ENCODE measurements at places on chromosomes 4 and X. TPM values are rescaled to one million over a fixed set of nuclear protein-coding genes. Genes with fewer than 3 reads are reported as not detected.
A peak's percentile ranks its signal among the peaks of the same experiment; 100 is the strongest.

GRCh38 chr4:89356086-89356485, 48.5 kb upstream of the GPRIN3 start:
- no peak for DNase-seq

DNA sequence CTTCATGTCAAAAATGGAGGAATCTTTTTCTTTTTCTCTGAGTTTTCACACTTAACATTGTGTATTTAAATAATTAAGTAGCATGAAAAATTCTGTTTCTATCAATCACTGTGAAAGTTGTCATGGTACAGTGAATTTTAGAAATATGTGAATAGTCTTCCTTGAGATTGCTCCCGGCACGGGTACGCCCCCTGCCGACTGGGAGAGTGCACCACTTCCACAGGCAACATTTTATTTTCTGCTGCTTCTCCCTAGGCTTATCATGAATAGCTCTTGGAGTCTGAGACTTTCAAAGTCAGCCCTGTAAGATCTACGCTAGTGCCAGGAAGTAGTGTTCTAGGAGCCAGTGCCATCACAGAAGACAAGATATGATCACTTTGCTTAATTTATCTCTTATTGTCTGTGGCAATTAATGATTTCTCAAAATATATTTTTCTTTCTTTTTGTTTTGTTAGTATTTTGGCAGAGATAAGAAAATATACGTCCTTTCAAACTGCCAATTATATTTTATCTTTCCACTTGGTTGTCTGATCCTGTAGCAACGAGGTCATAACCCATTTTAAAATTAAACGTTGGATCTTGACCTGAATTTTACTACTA, 763.8 kb upstream of the AADAT start:
- DNase-seq = peak; percentile 7

DNA sequence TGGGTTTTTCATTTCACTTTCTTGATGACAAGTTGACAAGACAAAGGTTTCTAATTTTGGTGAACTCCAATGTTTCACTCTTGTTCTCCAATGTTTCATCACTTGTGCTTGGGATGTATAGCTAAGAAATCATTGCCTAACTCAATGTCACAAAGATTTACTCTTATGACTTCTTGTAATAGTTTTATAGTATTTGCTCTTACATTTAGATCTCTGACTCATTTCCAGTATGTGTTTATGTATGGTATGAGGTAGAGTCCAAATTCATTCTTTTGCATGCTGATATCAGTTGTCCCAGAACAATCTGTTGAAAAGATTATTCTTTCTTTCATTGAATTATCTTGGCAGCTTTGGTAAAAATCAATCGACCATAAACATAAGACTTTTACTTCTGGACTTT, 12.2 kb upstream of the NWD2 start:
- DNase-seq = no peak

Gene CLTRN
- 0.17 TPM for total RNA-seq

Gene TIMP1
- 97.1 TPM for total RNA-seq

DNA sequence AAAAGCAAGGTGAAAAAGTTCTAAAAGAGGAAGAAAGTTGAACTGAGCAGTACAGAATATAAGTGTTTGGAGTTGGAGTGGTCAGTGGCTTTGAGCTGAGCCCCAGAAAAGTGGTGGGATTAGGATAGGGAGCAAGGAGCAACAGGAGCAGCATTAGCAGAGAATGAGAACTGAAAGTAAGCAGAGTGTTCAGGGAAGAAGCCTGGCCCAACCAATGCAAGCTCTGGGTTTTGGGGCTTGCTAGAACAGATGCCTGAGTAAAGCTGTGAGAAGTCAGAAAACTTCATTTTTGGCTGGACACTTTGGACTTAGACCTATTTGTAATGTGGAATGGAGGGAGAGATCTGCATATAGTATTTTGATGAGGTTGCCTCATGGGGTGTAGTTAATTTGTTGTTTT, 17.8 kb downstream of the JADE1 start:
- no peak for DNase-seq

GRCh38 chr4:10623241-10623640, 61.3 kb downstream of the CLNK start:
- no peak for DNase-seq

DNA sequence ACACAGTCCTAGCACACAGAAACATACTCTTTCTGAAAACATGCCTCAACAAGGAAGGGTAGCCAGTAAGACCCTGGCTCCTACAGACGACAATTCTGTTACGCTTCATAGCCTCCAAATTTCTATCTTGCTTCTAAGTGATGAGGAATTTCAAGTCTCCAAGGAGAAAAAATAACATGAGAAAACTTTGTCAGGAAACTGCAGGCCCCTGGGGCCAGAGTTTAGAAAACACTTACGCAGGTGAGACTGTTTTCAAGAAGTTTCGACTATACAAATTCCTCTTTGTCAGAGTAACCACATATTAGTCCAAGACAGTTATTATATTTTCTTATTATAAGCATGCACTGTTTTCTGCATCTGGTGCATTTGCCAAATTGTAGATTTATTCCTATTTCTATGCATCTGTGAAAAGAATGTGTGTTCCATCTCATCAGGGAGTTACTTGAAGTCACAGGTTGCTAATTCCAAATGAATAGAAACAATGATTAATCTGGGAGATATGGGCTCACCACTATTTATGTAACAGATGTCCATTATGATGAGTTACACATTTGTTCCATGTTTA, 30.3 kb upstream of the HCCS start:
- no peak for DNase-seq

Gene MAP7D2
- 0.12 TPM for total RNA-seq

Gene TCEAL6
- total RNA-seq = not detected

GRCh38 chr4:32789026-32789608, 2068.9 kb downstream of the PCDH7 start:
- DNase-seq = no peak

Gene EGF
- not detected for total RNA-seq

GRCh38 chrX:13652850-13653693, at the start of gene TCEANC:
TCEANC (plus strand) TSS chrX:13653141; CDS start chrX:13662509, 9,368 bp downstream.
- peak; percentile 94 for DNase-seq

DNA sequence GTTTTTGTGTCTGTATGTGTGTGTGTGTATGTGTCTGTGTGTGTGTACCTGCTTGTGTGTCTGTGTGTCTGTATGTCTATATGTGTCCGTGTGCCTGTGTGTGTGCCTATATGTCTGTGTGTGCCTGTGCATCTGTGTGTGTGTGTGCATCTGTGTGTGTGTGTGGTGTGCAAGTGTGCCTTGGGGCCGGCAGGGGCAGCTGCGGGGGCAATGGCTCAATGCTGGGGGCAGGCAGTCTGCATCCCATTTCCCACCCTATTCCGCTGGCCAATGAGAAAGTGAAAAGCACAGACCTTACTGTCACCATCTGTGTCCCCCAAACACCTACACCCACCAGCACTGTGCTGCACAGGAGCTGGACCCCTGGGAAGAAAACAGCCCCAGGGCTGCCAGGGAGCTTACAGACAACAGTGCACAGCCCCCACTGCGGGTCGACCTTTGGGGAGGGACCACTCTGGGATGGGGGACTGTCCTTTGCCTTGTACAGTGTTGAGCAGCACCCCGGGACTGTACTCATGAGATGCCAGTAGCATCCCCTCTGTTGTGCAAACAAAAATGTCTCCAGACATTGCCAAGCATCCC, 246.0 kb downstream of the EVC2 start:
- DNase-seq = no peak

- DNase-seq = no peak
These were observed 900.3 kb downstream of the PCDH7 start for GRCh38 chr4:31620476-31620875.

DNA sequence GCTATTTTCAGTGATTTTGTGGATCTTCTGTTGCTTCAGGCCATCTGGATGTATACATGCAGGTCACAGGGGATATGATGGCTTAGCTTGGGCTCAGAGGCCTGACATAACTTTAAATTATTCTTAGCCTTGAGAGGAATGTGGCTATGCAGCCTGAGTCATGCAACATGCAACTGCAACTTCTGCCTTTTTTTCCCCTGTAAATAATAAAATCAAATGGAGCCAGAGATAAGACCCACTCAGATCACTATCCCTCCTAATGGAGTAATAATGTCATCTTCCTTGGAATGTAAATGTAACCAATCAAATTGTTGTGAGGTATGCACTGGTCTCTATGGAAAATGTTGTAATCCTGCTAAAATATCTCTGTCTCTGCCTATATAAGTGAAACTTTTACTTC, 54.9 kb downstream of the MAGEB17 start:
- DNase-seq = no peak

DNA sequence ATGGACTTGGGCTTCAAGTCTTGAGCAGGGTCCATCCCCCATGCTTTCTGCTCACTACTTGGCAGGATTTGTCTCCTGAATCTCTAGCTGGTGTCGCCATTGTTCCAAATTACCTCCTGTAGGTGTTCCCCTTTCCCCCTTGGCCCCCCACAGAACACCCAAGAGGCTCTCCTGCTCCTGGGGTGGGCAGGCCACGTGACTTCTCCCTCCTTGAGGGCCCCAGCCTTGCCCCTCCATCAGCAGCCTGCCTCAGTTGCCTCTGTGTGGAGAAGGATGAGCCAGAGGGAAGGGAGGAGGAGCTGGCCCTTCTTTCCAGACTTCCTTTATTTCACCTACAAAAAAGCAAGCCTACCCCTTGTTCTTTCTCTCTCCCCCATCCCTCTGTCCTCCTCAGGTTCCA, 1.8 kb downstream of the GPR78 start:
- no peak for DNase-seq

Gene DRD5
- total RNA-seq = not detected

Gene ACE2
- total RNA-seq = not detected

DNA sequence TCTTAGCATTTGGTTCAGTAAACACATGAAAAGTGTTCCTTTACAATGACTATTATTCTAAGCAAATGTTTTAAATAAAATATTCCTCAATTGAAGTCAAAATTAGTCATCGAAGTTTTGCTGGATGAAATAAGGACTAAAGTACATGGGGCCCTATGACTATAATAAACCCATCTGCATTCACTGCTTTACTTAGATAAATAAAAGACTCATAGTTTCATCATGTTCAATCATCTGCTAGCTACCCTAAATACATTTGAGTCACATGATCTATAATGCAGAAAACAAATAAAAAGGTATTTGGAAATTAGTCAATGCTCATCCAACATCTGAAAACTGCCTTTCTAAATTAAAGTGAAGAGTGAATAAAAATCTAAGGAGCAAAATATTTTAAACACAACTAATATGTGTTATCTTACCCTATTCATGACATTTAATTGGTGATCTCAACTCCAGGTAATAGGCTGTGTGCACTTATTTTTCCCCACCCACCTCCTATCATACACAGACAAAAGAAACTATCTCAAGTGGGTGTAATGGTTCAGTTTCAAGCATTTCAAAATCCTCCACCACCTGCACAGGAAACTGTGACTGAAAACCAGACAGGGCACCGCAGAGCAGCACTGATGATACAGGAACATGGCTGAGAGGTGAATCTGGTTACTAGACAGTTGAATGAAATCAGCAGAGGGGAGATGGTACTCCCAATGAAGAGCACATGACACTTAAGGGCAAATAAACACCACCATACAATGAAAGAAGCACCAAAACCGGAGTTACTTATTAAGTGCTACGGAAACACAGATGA, 78.6 kb downstream of the CAMK2D start:
- DNase-seq = peak; percentile 85

DNA sequence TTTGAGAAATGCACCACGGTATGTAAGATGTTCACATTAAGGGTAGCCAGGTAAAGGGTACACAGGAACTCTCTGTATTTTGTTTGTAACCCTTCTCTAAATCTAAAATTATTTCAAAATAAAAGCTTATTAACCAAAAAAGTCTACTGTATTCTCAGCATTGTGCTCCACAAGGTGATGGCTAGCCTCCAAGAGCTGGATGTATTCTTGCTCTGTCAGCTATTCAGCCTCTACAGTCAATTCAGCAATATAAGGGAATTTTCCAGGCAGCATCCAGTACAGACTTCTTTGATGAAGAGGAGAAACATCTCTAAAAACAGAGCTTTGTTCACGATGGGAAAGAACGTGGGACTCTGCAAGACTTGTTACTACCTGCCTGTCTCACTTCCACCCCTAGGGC, 63.5 kb upstream of the MAOA start:
- DNase-seq = no peak

Gene AREG
- total RNA-seq = not detected

GRCh38 chr4:38017609-38018008, 57.4 kb downstream of the PTTG2 start:
- DNase-seq = no peak

Gene NALF2
- total RNA-seq = 0.15 TPM

Gene PFKFB1
- total RNA-seq = 0.64 TPM

GRCh38 chr4:147477439-147477838, 3.5 kb upstream of the EDNRA start:
- DNase-seq = no peak

Gene HPGD
- total RNA-seq = 9.3 TPM

Gene CTAG2
- not detected for total RNA-seq

Gene PF4V1
- total RNA-seq = not detected

DNA sequence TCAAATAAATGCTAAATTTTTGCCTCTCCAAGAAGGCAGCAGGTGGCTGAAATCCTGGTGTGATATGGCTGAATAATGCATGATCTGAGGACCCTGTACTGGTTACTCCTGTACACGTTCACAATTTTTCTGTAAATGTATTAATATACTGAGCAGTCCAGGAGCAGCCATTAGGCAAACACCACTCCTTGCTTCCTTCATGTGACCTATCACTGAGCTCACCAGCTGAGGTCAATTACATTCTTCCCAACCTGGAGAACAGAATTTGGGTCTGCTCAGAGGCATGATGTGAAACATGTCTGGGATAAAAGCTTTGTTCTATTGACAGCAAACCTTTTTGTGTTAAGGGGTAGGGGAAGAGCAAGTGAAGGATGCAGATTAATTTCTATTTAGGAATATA, 26.9 kb downstream of the RAB40AL start:
- DNase-seq = no peak
